Stimulated activated CD4-positive, alpha-beta T cell treated with anti-CD3 and anti-CD28 coated beads, Interleukin-1b, Interleukin-23, amount 100 ng/mL, for 24 hours (primary cell): ENCODE measurements at places on chromosomes 4 and X.

DNA sequence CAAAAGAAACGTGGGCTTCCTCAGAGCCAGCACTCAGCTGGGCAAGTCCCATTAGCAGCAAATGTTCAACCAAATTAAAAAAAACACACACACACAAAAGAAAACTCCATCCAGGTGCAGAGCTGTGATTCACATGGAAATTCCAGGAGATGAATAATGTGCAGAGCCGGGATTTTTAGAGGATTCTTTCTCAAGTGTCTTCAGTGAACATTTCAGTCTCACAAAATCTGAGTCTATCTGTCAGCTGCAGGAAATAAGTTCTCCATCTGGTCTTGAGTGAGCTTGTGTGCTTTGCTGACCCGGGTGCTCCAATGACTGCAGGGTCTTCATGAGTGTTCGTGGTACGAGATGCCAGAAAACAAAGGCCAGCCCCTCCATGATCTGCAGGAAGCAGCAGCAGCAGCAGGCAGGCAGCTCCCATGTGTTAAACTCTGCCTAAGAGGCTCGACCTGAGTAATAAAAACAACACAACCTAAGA lies 44.3 kb downstream of the RASGEF1B start:
- no peak for DNase-seq

GRCh38 chrX:40685362-40685918 lies 38.1 kb upstream of the CXorf38 start:
- DNase-seq: no peak

GRCh38 chr4:41146196-41146595 lies 68.1 kb downstream of the APBB2 start:
- DNase-seq: no peak

DNA sequence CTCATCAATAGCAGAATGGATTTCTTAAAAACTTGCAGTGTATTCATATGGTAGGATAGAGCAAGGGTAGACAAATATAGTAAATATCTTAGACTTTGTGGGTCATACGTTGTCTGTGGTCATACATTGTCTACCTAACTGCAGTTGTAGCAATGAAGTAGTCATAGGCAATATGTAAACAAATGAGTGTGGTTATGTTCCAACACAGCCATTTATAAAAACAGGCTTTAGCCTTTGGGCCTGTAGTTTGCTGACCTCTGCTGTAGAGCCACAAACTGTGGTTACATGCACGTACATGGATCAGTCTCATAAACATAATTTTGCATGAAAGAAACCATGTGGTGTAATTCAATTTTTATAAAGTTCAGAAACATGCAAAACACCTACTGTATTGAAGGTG lies 98.9 kb downstream of the LARP1B start:
- DNase-seq: no peak

GRCh38 chrX:128439159-128439558 lies 387.0 kb upstream of the ACTRT1 start:
- DNase-seq: no peak

GRCh38 chrX:78989349-78989748 lies 44.2 kb downstream of the P2RY10 start:
- no peak for DNase-seq

DNA sequence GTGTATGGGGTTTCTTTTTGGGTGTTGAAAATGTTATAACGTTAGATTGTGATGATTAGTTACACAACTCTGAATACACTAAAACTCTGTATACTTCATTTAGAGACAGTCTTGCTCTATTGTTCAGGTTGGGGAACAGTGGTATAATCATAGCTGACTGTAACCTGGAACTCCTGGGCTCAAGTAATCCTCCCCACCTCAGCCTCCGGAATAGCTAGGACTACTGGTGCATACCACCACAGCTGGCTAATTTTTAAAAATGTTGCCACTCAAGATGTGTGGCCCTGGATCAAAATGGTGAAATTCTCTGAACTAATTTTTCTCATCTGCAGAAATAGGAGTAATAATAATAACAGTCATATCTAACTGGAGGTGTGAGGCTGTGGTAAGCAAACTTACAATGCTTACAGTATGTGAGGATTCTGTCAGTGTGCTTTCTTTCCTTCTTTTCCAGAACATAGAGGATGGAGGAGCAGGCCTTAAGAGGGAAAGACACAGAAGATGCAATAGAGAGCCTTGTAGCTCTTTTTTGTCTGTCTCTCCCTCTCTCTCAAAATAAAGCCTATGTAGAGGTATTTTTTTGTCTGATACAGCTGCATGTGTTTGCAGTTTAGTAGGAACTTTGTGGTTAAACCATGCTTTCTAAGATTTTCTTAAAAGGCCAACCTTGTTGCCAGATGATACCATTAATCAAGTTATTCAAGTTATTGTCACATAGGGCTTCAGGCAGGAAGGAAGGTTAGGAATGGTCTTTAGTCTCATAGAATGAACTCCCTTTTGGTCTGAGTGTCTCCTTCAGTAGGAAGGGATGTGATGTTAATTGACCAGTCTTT lies 7.5 kb downstream of the ADD1 start:
- DNase-seq: no peak

DNA sequence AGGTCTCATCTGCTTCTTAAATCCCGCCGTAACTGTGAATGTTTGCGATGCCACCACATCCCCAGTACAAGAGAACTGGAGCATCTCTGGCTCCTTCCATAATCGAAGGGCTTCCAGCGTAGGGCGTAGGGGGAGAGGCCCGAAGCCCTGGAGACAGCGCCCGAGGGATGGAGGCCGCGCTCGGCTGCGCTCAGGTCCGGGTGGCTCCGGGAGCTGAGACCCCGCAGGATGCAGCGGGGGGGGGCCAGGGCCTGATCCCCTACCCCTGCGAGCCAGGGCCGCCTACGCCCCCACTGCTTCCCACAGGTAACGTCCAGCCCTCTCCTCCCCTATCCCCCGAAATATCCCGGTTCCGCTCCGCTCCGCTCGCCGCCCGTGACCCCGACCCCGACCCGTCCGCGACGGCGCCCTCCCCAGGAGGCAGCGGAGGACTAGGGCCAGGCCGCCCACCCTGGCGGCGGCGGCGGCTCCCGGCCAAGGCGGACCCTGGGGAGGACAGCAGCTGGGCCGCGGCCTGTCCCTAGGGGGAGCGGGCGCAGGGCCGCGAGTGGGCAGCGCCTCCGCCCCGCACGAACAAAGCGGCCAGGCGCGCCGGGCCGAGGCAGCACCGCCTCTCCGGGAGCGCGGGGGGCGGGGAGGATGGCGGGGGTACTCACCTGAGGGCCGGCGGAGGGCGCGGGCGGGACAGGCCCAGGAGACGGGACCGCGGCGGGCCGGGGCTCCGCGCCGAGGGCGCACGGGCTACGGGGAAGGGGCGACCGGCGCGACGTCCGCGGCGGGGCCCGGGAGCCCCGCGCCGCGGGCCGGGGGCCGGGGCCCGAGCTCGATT lies 723 bp downstream of the WDFY3 start:
- no peak for DNase-seq

- no peak for DNase-seq
These were observed 8.1 kb downstream of the RASL11B start for GRCh38 chr4:52870225-52870624.

DNA sequence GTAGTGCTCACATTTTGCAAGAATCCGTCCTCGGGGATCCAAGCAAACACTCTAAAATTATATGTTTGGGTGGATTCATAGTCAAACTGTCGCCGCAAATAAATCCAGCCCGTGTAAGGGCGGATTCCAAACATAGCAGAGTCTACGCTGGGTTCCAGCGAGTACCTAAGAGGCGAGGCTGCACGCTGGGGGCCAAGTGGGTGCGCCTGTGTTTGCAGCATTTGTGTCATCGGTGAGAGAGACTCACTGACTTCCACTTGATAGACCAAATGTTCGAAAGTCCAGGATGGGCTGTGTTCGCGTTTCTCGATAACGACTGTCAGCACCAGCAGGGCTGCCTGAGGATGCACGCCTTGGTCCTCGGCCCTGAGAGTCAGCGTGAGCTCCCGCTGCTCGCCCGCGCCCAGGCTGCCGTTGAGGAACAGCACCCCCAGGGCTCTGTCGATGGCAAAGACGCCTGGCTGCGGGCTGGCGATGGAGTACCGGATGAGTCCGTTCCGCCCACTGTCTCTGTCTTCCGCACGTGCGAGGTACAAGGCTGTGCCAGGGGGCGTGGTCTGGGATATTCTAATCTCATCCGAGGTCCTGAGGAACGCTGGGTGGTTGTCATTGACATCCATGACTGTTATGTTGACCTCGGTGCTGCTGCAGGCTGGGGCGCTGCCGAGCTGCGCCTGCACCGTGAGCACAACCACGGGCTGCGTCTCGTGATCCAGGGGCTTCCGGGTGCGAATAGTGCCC lies 158.7 kb downstream of the DCHS2 start:
- peak; percentile 50 for DNase-seq

DNA sequence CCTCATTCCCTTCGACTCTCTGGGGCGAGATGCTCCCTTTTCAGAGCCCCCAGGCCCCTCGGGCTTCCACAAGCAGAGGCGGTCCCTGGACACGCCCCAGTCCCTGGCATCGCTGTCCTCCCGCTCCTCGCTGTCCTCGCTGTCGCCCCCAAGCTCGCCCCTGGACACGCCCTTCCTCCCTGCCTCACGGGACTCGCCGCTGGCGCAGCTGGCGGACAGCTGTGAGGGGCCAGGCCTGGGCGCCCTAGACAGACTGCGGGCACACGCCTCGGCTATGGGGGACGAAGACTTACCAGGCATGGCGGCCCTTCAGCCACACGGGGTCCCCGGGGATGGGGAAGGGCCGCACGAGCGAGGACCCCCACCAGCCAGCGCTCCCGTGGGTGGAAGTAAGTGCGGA lies 39.5 kb upstream of the CLCN4 start:
- no peak for DNase-seq

- no peak for DNase-seq
These were observed 44.0 kb downstream of the RELL1 start for GRCh38 chr4:37641886-37642849.

DNA sequence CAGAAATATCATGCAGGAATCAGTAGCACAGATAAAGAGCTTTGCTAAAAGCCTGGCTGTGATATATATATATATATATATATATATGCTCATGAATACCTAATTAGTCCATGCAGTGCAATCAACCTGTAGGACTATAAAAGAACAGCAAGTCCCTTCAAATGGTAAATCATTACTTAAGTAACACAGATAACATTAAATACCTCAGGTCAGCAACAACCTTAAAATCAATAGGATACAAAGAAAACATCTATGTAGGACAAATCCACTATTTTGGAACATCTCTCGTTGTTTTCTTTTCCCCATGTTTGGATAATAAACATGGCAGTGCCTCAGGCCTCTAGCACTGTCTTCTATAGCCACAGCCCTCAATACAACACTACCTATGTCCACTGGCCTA lies 106.6 kb downstream of the FNIP2 start:
- DNase-seq: no peak

DNA sequence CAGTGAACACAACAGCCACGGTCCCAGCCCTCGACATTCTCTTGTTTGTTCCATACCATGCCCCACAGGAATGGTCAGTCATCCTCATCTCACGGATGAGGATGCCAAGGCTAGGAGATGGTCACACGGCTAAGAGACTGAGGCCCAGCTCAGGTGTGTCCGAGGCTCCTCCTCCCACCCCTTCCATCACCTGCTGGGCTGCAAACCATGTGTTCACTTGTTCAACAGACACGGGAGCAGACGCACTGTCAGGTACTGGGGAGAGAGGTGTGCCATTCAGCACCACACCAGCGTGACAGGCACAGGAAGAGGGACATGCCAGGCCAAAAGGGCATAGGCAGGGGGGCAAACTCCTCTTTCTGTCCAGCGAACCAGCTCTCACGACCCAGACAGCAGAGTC lies 45.9 kb downstream of the ABLIM2 start:
- DNase-seq: no peak

GRCh38 chr4:77861495-77861894 lies 1.1 kb upstream of the MRPL1 start:
- DNase-seq: no peak

DNA sequence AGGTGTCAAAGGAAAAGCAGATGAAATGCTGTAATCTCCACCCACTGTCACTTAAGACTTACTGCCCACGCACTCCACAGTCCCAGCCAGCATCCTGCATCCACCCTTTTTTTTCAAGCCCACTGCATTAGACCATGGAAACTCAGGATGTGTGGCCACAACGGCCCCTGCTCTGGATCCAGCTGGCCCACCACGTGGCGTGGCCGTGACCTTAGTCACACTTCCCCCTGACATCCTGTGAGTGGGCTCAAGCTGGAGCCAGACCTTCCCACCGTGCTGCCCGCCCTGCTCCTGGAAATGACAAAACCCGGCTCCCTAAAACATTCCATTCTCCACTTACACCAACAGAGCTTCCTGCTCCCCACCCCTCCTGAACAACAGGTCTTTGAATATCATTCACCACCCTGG lies 588.3 kb upstream of the DIPK2B start:
- DNase-seq: no peak

DNA sequence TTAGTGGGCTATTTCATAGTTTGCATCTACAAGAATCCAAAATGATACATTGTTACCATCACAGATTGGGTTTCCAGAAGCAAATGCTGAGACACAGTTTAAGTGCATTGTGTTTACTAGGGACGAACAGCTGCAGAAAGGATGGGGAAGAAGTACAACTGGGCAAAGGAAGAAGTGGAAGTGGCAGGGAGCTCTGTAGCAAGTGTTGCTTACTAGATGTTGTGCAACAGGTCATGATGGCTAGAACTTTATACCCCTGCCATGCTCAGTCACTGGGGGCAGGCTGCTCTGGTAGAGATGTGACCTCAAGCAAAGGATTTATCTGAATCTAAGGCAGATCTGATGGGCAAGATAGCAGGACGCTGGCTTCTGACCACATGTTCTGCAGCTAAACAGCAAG lies 76.1 kb upstream of the EMCN start:
- no peak for DNase-seq

DNA sequence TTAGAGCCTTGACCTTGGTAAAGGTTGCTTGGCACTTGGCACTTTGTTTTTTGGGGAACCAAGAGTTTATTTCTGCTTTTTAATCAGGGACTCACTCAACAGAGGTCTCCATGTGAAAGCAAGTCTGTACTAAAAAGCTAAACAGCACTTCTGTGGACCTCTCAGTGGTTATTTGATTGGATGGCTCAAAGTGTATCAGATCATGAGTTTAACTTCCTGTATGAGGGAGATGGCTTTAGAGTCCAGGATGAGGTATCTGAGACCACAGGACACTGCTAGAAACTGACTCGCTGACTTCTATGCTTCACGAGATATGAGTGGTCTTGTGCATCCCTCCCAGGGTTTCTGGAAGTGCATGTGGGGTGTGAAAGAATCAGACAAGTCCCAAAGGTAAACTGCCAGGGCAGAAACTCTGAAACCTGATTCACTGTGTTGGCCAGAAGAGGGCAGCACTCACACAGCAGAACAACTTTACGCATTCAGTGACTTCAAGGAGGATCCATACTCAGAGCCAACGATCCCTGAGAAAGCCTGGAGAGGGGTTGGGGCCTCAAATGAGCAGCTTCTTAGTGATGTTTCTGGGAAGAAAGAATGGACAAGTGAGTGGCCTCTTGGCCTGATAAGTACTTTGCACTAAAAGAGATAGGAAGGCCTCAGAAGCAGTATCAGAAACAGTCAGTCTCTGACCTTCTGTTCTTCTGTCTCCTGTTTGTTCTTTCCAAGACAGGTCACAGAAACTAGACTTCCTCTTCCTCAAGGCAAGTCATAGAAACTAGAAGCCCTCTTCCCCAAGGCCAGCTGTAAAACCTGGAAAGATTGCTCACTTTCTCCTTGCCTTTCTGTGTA lies 220.3 kb upstream of the CXCL13 start:
- peak; percentile 36 for DNase-seq

- DNase-seq: no peak
These were observed 278.1 kb upstream of the TET2 start for GRCh38 chr4:104868533-104868932.

- DNase-seq: no peak
These were observed 1.0 kb upstream of the PIN4 start for GRCh38 chrX:72180539-72180938.
